Hippocampal formation (tissue), 2 donors: ENCODE measurements at places on chromosomes 3 and 15.

DNA sequence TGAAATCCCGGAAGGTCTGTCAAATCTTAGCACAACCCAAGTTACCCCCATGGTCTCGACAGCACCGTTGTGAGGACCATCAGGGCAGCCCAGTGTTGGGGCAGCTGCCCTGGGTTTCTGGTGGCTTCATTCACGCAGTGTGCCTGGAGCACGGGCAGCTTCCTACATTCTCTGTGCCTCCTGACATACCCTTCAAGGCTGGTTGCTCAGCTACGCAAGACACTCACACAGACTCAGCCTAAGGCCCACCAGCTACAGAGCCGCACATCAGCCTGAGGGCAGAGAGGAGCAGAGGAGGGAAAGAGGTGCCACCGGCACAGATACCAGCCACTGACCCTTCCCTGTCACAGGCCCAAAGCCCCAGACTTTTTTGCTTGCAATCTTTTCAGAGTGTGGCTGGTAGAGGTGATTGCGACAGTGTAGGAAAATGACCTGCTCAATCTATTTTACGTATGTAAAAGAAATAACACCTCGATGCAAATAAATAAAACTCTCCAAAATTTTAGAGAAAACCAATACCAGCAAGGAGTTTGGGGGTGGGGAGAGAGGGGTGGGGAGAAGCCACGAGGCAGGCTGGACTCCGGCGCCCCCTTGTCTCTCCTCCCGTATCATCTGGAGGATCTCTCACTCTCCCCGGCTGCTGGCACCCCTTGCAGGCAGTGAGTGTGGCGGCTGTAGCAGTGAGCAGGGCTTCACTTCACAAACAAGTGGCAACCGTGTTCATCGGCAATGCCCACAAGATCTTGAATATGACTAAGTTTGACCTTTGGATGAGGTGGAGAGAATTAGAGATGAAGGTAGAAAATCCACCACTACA is 12.7 kb downstream of the CSPG5 start:
- DNase-seq = no peak

DNA sequence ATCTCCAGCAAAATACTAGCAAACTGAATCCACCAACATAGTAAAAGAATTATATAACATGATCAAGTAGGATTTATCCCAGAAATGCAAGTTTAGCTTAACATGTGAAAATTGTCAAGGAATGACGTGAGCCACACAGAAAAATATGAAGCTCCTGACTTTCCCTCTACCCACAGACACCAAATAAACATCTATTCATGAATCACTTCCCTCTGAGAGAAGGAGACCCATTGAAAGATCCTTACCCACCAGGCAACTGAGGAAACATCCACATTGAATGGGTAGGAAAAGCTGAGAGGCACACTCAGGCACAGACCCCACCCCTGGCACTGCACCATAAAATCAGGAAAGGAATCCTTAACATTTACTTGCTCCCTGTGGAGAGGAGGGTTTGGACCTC is 102.2 kb upstream of the MANF start:
- no peak for DNase-seq

DNA sequence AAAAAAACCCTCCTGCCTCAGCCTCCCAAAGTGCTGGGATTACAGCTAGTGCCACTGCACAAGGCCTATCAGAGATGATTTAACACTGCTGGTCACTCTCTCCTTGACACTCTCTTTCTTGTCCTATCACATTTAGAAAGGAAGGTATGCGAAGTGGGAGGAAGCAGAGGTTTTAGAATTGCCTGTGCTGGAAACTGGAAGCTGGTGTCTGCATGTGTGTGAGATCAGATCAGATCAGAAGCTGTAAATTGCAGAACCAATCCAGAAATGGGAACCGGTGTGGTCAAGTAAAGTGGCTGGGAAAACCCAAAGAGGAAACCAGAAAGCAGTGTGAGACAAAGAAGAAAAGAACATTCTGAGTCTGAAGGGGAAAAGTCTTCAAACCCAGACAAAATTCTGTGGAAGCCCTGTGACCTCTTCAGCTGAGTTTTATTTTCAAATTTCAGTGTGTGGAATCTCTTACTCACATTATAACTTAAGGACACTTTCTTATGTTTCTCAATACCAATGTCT is 2.8 kb downstream of the EFHB start:
- DNase-seq = peak; percentile 4

- DNase-seq = no peak
Observed at GRCh38 chr3:69472093-69472492, 86.2 kb upstream of the FRMD4B start.

- no peak for DNase-seq
Observed at GRCh38 chr15:27244047-27244446, 273.1 kb downstream of the GABRG3 start.

- peak; percentile 19 for DNase-seq
Observed at GRCh38 chr3:129305592-129306091, 27.0 kb downstream of the HMCES start.

DNA sequence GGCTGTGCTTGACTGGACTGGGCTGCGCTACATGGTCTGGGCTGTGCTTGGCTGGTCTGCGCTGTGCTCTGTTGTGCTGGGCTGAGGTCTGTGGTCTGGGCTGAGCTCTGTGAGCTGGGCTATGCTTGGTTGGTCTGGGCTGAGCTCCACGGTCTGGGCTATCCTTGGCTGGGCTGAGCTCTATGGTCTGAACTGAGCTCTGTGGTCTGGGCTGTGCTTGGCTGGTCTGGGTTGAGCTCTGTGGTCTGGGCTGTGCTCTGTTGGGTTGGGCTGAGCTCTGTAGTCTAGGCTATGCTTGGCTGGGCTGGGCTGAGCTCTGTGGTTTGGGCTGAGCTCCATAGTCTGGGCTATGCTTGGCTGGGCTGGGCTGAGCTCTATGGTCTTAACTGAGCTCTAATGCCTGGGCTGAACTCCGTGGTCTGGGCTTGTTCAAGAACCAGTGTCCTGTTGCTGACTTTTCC is 92.0 kb downstream of the PLXNA1 start:
- DNase-seq = no peak

- DNase-seq = no peak
Observed at GRCh38 chr15:59819092-59819491, 130.0 kb upstream of the BNIP2 start.
